ENCODE measurements at places on chromosomes 12 and 14.

DNA sequence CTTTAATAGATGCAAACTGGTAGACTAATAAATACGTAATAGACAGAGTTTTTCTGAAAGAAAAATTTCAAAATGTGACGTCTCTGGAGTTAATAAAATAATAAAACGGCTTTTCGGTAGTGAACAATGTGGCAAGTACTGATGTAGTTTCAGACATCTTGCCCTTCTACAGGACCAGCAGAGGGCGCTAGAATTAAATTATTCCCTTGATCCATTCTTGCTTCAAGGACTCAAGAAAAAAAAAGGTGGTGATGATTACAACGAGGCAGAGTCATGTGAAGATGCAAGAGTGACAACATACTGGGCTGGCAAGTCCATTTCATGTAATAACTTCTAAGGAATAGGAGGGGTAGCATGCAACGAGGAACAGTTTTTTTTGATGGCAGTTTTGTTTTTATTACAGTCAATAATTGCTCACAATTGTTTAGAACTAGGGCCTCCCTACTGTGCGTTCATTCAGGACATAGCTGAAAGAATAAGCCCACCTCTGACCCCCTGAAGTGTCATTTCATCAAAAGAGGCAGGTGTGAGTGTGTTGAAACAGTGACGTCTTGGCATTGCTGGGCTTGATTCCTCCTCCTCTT lies 101.0 kb upstream of the GZMB start:
- DNase-seq, result peak; percentile 54

- no peak for DNase-seq
Measured at GRCh38 chr12:47903151-47903611, 1.6 kb downstream of the VDR start.

- DNase-seq, result no peak
Measured at GRCh38 chr14:69459122-69459521, 25.4 kb upstream of the PLEKHD1 start.

DNA sequence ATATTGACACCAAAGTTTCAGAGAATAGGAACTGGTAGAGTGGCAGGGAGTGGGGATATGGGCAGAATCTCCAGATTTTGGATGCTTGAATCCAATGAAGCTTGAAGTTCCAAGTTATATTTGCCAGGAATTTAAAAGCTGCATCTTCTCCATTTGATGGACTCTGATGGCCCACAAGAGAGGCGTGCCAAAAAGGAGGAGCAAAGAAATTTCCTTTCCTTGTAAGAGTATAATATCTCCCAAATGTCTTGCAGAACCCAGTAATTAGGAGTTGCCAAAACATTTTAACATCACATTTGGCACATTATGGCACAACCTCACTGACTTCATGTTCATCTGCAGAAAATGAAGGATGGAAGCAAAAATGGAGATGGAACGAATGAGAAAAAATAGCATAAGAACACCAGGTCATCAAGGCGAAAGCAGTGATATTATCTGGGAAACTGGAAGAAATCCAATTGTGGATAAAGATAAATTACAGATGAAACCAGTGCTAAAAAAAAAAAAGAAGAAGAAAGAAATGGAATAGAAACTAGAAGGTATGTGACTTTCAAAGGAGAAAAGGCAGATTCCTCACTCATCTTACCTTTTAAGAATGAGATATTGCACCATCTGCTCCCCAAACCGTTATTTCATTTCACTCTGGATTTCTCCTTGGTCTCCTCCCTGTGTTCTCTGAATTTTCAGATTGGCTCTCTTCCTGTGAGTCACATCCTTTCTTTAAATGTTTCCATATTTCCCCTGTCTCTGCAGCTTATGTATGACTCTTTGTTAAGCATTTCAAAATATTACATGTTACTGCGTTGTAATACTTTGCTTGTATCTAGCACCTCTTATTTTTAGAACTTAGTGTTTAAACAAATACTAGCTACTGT lies 13.5 kb upstream of the FLRT2 start:
- DNase-seq, result no peak
